ENCODE measurements at places on chromosomes 6 and 20. TPM values are rescaled to one million over a fixed set of nuclear protein-coding genes. Genes with fewer than 3 reads are reported as not detected.

MRAP2 gene
- total RNA-seq: 5.1 TPM

KCNK15 gene
- total RNA-seq: 81.3 TPM

PHACTR3 gene
- not detected for total RNA-seq

ESR1 gene
- 3.3 TPM for total RNA-seq

Data from osteoblast (primary cell).